ENCODE measurements at places on chromosomes 11 and 22.
A peak's percentile ranks its signal among the peaks of the same experiment; 100 is the strongest.

DNA sequence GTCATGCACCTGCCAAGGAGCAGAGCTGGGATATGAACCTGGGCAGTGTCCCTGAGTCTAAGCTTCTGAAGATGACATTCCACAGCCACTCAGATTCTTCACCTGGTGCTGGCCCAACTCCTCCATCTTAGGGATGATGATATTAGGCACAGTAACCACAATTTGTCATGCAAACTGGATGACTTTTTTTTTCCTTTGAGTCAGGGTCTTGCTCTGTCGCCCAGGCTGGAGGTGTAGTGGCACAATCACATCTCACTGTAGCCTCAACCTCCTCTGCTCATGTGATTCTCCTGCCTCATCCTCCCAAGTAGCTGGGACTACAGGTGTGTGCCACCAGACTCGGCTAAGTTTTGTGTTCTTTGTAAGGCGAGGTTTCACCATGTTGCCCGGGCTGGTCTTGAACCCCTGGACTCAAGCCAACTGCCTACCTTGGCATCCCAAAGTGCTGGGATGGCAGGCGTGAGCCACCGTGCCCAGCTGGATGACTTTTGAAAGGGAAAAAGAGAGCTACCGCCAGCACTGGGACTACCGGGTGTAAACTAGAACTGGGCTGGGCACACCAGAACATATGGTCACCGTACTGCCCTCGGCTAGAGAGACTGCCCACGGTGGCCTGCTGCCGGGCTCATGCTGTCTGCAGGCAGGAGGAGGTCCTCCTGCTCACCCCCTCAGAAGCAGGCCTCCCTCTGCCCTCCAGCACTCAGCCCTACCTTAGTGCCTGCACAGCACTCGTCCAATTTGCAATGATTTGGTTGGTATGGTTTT, 77.7 kb downstream of the NAT10 start:
- no peak for DNase-seq

GRCh38 chr11:118689503-118689851, 10.0 kb upstream of the TREH start:
- DNase-seq, result no peak

DNA sequence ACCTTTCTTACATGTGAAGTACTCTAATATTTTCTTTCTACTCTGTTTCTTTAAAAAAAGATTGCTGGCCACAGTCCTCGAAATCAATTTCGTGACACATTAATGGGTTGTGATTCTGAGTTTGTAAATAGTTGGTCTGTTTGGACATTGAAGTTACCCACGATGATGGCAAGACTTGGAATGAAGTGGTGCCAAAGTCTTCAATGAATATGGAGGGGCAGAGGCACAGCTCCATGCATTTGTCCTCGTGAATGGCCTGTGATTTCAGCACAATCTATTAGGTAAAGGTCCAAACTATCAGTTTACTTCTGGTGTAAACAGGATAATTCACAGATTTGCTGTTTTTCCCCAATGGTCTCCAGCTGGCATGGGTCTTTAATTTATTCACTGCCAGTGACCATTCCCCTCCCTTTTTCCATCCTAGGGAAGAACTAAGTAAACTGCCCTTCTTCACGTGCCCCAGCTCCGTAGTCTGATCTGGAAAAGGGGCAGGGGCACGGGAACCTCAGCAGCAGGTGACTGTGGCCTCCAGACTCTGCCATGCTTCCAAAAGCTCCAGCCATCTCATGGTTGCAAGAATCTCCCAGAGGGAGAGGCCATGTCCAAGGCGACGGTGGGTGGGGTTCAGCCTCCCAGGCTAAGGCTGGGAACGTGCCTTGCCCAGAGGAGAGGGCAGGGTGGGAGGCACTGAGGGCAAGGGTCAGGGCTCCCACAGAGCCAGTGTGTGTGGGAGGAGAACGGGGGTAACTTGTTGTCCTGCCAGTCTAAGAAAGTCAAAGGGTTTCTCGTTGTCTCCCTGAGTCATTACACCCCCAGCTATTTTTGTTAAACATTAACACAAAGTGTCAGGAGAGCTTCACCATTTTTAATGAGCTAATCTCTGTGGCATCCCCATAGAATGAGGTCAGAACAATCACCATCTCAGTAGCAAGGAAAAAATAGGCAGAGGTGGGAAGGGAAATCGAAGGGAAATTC, 16.9 kb upstream of the PEX26 start:
- DNase-seq, result no peak

DNA sequence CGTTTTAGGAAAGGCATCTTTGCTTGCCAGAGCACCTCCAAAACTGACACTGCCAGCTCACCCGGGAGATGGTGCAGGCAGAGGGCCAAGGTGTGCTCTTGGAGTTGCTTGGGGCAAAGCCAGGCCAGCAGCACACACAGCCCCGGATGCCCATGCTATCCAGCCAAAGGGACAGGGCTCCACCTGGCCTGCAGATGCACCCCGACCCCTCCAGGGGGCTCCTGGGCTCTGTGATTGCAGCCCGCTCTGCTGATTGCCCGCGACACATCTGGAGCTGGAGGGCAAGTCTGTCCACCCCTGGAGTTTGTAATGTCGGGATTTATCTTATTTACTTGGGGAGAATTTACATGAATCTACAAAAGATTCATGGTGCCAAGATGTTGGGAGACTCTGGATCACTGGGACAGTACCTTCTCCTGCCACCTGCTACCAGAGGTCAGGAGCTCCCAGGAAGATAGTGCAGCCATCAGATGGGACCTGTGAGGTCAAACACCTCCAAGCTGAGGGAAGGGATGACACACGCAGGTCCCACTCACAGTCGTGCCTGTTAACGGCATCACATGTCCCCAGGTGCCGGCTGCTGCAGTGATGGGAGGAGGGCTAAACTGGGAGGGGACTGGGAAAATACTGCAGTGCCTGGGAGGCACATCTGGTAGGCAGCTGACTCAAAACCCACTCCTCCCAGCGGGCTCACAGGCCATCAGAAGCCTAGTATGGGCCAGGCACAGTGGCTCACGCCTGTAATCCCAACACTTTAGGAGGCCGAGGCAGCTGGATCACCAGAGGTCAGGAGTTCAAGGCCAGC, 17.2 kb downstream of the CBX7 start:
- DNase-seq, result no peak

DNA sequence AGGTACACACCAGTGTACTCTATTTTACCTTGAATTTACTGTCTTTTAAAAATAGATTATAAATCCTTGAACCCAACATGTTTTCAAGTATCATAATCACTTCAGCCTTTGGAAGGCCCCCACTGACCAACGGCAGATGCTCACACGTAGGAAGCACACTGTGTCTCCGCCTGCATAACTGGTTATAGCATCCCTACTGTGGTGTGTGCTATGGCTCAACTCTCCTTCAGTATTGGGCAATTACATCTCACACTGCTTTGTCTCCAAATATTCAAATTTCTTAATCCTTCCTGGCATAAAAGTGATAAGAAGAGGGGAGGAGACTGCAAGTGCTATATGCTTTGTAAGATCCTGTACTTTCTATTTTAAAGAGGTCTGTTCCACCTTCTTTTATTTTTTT, 165.7 kb downstream of the CADM1 start:
- DNase-seq, result no peak

DNA sequence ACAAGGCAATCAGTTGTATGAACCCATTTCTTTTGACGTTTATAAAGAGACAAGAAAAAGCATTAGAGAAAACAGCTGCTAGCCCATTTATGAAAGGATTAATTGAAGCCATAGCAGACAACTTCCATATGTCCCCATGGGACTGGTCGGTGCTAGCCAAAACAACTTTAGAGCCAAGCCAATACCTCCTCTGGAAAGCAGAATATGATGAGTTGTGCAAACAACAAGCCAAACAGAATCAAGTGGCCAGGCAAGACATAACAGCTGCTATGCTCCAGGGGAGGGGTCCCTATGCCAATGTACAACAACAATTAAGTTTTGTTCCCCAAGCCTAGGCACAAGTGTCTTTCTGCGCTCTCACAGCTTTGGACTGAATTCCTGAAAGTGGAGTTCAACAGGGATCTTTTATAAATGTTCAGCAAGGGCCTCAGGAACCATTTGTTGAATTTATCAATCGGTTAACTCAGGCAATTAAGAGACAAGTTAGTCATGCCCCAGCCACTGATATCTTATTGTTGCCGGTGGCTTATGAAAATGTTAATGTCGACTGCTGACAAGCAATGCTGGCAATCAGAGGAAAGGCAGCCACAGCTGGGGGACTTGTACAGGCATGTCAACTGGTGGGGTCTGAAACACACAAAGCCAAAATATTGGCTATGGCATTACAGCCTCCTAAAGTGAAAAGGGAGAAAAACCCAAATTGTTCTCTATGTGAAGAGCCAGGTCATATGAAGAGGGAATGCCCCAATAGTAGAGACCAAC, 1593.1 kb upstream of the TENM4 start:
- DNase-seq, result no peak

DNA sequence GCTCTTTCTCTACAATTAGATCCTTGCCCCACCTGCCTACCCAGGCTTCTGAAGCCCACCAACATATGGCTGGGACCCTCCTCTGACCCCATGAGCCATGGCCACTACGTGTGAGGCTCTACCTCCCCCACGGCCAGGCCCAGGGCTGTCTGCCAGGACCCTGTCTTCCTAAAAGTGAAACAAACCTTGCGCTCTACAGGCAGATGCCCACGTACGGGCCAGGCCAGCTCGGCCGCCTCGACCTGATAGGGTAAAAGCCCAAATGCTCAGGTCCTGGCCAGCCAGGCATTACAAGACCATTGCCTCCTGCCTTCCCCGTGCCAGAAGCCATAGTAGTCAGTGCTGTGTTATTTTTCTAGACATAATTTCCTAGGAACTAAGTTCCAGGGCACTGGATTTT, 1496.4 kb downstream of the BRD1 start:
- no peak for DNase-seq

DNA sequence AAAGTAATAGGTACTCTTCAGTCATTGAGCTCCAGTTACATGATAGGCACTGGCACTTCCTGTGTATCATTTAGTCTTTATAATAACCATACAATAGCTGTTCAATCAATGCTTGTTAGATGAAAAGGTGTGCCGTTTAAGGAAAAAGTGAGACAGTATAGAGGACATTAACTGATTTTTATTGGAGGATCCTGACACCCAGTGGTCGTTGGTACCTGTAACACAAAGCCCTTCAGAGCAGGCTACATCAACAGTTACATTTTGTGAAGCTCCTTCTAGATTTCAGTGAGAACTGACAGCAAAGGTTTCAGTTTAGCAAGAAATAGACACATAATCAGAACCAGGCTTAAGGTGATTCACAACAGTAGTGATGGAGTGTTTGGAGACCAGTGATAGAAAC, 44.2 kb downstream of the CCDC81 start:
- DNase-seq, result no peak

DNA sequence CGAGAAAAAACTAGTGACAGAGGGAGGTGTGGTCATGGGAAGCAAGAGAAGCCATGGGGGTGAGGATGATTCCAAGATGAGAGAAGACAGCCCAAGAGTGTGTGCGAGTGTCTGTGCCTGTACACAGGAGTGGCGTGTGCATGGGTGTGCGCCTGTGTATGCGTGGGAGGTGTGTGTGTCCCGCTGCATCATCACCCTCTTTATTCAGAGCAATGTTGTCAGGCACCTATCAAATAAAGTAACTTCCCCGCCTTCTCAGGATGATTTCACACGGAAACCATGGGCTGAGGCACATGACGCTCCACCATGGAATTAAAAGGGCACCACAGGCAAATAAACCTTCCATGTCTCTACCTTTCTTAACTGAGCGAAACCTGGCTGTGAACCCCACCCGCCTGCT, 24.6 kb downstream of the MS4A10 start:
- DNase-seq, result no peak

GRCh38 chr11:32792111-32792947, 2.1 kb downstream of the CCDC73 start:
- DNase-seq, result no peak

GRCh38 chr11:47667135-47667534, 24.8 kb upstream of the MTCH2 start:
- no peak for DNase-seq

GRCh38 chr11:72347691-72348090, 86.6 kb downstream of the CLPB start:
- no peak for DNase-seq

- no peak for DNase-seq
These were observed 429.6 kb downstream of the INSC start for GRCh38 chr11:15544353-15544752.

DNA sequence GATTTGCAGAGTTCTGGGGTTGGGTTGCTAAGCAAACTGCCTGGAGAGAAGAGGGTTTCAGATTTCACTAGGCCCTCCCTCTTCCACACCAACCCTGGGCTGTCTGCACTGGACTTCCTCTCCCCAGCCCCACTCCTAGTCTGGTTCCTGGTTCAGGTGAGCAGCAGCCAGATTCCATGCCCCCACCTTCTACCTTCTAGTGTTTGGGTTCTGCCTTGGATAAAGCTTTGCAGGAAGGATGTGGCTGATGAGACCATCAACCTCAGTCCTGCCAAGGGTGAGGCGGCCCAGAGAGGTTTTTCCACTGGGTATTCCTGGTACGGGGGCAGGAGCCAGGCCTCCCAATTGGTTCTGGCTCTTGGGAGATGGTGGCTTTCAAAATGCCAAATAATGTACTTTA, 68.3 kb downstream of the BCR start:
- DNase-seq, result no peak

DNA sequence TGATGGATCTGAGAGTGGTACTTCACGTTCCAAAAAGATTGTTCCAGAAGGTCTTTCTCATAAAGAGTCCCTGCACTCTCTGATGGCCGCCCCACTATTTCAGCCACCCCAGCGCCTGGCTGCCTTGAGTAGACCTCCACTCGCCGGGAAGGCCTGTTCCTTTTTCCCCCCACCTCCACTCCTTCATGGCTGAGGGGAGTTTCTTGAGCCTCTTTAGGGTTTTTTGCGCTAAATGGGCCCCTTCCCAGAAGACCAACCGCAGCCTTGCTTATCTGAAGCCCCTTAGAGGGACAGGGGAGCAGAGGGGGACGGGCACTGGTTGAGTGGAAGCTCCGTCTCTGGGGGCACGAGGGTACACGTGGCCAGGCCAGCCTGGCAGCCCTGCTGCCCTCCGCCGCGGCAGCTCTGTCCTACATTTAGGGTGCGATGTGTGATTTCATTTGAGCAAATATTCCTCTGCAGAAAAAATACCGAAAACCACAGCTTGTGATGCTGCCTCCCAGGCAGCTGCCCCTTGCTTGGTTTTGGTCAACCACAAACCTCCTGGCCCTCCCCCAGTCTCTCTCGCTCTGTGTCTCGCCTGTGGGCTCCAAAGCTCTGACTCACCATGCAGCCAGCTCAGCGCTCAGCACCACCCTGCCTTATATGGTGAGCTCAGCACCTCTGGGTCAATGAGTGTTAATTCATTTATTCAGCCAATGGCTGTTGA, 88.7 kb downstream of the TP53I11 start:
- peak; percentile 92 for DNase-seq

DNA sequence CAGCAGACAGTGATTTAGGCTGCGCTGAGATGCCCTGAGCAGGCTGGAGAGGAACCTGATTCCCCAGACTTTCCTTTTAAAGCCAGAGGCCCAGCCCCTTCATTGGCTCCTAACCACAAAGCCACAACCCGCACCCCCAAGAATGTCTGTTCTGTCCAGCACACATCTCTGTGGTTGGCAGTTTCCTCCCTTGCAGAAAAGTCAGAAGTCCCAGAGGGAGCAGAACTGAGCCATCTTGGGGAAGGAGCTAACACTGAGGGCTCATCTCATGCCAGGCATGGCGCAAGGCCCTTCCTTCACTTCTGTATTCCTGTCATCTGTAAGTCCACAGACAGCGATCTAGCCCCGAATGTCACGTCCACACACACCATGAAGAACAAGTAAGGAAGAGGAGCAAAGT, 97.1 kb upstream of the SYT13 start:
- DNase-seq, result no peak

All from AG09319 (cell line).